Occipital lobe (tissue), 3 donors: ENCODE measurements at places on chromosomes 2 and 18.

DNA sequence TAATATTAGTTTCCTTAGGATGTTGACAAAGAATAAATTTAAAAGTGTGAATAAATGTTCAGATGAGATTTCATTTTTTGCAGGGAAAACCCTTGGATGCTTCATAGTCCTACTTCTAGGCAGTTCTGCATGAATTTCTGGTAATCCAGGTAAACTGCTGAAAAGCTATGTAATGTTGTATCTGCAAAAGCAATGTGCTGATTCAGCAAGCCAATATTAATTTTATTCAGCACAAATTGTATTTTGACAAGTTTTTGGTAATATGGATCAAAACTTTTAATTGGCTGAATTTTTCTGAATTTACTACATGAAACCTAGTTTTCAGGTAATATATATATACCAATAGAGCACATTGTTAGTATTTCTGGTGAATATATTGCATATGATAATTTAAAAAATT is 17.8 kb upstream of the RBBP8 start:
- DNase-seq, result no peak

GRCh38 chr2:206275312-206276055 is 1.0 kb downstream of the ZDBF2 start:
- no peak for DNase-seq

DNA sequence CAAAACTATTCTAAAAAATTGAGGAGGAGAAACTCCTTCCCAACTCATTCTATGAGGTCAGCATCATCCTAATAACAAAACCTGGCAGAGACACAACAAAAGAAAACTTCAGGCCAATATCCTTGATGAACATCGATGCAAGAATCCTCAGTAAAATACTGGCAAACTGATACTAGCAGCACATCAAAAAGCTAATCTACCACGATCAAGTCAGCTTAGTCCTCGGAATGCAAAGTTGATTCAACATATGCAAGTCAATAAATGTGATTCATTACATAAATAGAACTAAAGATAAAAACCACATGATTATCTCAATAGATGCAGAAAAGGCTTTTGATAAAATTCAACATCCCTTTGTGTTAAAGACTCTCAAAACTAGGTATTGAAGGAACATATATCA is 63.1 kb downstream of the EHBP1 start:
- DNase-seq, result no peak

DNA sequence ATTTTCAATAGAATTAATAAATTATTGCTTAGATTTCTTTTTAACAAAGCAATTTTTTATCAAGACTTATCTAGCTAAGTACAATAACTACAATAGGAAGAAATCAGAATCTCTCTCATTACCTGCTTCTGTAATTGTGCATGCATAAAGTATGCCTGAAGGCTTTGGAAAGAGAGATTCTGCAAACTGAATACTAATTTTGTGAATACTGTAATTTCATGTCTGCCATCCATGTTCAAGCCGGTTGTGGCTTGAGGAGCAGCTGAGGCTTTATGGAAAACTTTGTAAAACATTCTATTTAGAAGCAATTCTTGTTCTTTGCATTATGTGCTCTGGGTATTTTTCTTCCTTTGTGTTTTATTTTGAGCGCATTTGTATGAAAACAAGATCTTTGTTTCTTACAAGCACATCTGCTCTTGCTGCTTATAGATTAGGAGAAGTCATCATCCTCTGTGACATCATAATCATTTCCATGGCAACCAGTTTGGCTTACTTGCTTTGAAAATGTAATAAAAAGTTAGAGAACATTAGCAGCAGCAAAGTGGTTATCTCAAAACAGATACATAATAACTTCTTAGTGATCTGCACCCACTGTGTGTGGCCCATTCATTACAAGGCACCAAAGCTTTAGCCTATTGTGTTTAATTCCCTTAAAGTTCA is 16.0 kb upstream of the IKZF2 start:
- no peak for DNase-seq

GRCh38 chr2:40199771-40200170 is 252.1 kb downstream of the SLC8A1 start:
- DNase-seq, result no peak
